ENCODE measurements at places on chromosomes 6 and 20.

- DNase-seq, result no peak
Observed at GRCh38 chr6:133919362-133919761, 30.4 kb downstream of the TCF21 start.

DNA sequence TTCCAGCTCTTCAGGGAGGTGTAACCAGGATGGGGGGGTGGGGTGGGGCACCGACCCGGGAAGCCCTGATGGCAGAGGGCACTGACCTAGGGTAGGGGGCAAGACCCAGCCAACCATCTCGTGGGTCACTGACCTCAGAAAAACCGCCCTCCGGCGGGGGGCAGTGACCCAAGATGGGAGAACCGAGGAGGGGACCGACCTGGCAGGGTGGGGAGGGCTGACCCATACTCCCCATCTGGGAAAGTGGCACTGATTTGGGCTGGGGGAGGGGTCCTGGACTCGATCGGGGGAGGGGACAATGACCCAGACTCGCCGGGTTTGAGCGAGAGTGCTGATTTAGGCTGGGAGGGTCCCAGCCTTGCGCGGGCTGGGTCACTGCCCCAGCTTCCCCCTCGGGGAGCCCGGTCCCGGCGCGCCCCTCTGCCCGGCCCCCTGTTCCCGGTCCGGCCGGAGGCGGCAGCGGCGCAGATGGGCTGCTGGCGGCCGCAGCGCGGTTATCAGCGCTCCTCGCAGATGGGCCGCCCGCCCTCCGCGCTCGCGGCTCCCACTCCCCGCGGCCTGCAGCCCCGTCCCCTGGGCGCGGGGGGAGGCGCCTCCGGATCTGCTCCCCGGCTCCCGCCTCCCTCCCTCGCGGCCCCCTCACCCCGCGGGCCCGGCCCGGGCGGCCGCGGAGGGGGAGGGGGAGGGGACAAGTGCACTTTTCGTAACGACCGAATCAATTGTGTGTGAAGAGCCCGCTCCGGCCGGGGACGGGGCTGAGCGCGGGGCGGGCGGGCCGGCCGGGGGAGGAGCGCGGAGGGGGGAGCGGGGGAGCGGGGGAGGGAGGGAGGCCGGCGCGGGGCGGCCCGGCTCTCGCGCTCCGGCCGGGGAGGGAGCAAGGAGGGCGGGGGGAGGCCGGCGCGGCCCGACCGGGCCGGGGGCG, 2.2 kb downstream of the NOL4L start:
- peak; percentile 37 for DNase-seq

- no peak for DNase-seq
Observed at GRCh38 chr6:42071881-42072583, 21.7 kb downstream of the TAF8 start.

DNA sequence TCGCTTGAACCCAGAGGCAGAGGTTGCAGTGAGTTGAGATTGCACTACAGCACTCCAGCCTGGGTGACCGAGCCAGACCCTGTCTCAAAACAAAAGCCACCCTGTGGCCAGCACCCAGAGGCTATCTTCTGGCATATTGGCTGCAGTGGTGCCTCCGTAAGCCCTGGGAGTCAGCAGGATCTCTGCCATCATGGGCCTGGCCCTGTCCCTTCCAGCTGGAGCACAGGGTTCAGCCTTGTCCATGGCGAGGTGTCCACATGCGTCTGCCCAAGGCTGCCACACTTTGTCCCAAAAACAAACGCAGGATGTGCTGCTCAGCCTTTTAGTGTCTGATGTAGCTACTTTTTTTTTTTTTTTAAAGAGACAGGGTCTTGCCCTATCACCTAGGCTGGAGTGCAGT, 15.4 kb upstream of the MTG2 start:
- no peak for DNase-seq

DNA sequence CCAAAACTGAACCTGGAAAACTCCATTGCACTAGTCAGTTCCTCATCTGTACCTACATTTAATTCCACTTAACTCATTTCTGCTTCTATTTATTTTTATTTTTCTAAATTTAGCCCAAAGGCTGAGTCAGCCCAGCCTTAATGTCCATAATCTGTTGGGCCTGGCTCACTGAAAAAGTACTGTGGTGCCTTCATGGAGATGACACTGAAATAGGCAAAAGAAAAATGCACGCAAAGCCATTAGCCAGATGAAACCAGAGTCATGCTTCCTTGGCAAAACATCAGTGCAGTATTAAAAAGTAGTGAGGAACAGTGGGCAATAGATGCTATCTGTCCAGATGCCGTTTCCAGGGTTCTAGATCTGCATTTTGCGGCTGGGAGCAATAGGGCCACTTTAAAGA, 14.7 kb upstream of the PLCB4 start:
- no peak for DNase-seq

DNA sequence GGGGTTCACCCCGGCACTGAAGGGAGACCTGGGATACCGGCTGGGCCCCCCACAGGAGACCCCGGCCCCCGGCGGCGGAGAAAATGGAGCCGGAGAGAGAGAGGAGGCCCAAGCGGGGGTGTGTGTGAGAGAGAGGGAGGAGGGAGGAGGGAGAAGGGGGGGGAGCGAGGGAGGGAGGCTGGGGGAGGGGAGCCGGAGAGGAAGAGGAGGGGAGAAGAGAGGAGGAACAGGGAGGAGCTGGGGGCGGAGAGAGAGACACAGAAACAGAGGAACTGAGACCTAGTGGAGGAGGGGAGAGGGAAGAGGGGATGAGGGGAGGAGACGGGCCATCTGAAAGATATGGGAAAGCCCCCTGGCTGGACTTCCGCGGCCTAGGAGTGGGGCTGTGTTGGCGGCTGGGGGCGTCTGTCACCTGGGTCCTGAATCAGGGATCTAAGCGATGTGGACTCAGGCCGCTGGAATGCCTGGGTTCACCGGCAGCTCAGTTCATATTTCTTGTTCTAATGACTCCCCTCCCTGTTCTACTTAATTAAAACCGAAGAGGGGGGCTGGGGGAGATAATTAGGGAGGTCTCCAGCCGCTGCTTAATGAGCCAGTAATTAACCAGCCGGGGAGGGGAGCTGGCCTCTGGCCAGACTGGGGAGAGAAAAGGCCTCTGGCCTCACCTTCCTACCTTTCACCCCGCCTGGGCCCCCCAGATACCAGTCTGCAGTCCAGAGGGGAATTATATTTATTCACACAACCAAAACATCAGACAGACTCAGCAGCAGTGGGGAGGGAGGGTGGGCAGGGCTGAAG, at the start of gene PBX2:
PBX2 (minus strand) TSS at position 149 of the 798 bp plus-strand sequence. CDS start 287 bp downstream, outside the sequence.
- peak; percentile 97 for DNase-seq

DNA sequence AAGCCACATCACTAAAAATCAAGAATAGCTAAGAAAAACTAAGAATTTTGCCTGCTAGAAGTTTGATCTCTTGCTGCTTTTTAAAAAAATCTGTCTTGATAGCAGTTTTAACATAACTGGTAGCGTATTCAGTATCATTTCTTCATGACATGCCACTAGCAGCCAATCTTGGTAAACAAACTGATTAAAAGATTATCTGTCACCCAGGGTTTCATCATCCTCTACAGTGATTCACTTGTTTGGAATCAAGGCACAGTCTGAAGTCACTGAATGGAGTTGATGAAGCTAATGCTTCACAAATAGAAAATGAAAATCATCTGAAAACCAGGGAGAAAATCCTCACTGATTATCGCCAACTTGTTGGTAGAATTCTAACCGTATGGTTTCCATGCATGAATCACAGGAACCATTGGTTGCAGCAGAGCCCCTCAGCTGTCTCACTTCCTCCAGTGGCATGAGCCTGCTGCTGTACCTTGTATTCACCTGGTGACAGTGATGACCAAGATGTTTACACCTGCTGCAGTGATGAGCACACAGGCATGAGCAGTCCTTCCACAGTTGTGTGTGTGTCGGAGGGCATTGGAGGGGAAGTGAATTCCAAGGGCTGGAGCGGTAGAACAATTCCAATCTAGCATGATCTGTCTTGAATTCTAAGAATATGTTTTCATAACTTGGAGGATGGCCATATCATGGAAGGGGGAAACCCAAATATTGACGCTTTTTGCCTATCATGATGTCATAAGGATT, 275.0 kb downstream of the KHDC1L start:
- DNase-seq, result no peak

DNA sequence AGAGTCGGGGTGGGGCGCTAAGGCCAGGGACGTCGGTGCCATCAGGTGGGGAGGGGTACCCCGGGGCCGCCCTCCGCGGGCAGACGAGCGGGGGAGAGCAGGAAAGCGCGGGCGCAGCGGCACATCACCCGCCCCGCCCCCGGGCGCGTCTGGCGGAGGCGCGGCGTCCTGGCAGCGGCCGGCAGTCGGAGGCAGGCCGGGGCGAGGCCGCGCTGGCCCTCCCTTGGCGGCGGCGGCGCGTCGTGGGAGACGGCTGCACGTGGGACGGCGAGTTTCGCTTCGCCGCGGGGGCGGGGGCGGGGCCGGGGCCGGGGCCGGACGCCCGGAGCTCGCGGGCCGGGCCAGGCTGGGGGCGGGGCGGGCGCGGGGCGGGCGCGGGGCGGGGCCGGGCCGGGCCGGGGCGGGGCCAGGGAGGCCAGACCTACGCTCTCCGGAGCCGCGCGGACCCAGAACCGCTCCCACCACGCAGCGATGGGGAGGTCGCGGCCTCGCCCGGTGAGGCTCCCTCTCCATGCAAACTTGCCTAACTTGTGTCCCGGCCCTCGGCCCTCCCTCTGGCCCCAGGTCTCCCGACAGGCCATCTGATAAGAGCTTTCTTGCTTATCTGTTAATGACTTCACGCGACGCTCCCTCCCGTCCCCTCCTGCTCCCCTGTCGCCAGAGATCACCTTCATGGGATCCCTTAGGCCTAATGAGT, 12.5 kb downstream of the ITPR3 start:
- DNase-seq, result peak; percentile 78

DNA sequence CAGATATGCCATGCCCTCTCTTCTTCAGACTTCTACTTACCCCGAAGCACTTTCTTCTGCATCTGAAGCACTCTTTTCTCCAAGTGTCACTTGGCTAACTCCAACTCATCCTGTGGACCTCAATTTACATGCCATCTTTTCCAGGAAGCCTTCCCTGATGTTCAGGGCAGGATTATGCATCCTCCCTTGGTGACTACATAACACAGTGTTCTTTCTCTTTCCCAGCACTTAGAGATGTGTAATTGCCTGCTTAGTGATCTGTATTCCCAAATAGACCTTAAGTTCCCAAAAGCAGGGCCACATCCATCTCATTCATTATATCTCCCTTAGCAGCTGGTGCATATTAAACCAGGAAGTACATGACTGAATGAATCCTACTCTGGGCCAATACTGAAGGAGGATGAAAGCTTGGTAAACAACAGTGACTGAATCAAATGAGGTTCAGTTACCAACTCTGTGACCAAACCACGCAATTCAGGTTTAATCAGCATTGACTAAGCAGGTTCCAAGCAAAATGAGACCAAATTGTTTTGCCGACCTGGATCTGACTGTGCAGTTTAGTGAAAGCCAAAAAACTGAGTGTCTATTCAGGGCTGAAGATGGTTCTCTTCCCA, 121.4 kb upstream of the TCF21 start:
- DNase-seq, result no peak

DNA sequence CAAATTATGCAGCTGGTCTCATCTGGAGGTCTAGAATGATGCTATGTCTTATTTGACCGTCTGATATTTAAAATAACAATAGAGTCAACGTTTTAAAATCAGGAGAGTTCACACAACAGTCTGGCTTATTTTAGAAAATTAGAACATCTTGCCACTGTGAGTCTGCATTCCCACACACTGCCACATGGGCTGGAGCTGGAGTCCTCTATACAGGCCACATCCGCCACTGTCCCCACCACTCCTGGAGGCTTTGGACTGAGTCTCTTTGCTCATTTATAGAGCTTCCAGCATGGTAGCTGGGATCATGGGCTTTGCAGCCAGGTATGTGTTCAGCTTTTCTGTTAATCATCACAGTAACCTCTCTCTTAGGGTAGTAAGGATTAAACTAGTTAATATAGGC, 68.8 kb upstream of the ZNFX1 start:
- no peak for DNase-seq

GRCh38 chr6:113048741-113049140, 701.6 kb downstream of the RFPL4B start:
- DNase-seq, result no peak

- DNase-seq, result no peak
Observed at GRCh38 chr6:105400501-105400900, 2.4 kb downstream of the PREP start.

DNA sequence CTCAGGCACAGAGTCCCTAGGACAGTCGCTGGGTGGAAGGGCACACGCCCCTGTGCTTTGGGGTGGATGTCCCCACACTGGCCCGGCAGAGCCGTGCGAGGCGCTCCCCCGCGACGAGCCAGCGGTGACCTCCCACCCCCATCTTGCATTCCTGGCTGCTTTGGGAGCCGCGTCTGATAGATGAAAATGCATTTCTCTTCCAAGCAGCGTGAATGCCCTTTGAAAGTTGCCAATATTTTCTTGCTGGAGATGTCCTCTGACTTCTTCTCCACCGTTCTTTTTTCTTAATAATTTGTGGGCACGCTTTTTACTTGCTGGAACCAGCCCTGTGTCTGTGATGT, 29.9 kb downstream of the COL20A1 start:
- no peak for DNase-seq

GRCh38 chr6:1524040-1524480, 85.7 kb upstream of the FOXC1 start:
- peak; percentile 84 for DNase-seq
